ENCODE measurements at places on chromosomes 3 and 15.

GRCh38 chr3:54222316-54222715, 100.0 kb downstream of the CACNA2D3 start:
- no peak for DNase-seq

GRCh38 chr3:148642616-148643015, 55.1 kb upstream of the AGTR1 start:
- no peak for DNase-seq

- DNase-seq = no peak
Observed at GRCh38 chr15:70192490-70192889, 94.8 kb upstream of the TLE3 start.

DNA sequence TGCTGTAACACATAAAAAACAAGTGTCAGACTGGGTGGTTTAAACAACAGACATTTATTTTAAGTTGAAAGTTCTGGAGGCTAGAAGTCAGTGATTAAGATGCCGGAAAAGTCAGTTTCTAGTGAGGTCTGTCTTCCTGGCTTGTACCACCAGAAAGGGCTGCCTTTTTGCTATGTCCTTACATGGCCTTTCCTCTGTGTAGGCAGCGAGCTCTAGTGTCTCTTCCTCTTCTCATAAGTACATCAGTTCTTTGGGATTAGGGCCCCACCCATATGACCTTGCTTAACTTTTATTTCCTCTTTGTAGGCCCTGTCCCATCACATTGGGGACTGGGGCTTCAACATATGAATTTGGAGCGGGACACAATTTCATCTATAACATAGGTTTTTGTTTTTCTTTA, 128.0 kb downstream of the BBX start:
- DNase-seq = no peak

GRCh38 chr15:74907163-74907870, 666 bp upstream of the FAM219B start:
- peak; percentile 10 for DNase-seq

DNA sequence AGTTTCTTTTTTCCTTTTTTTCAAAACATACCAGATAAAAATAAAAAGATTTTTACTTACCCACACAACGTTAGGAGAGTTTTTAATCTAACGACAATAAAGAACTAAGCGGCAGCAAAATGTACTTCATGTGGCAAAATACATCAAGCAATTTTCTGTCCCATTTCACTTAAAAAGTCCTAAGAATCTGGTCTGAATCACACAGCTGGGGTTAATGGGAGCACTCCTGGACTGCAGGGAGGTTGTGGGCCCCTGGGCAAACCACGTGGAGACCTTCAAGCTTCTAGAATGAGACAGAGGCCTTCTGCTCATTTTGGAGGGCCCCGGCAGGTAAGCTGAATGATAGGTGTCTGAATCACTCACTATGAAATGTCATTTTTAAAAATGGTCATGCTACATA, 193.8 kb downstream of the RORA start:
- no peak for DNase-seq

GRCh38 chr3:48950051-48950450, 31.4 kb downstream of the ARIH2 start:
- DNase-seq = no peak

GRCh38 chr3:119795849-119796248, 13.9 kb downstream of the NR1I2 start:
- DNase-seq = no peak

DNA sequence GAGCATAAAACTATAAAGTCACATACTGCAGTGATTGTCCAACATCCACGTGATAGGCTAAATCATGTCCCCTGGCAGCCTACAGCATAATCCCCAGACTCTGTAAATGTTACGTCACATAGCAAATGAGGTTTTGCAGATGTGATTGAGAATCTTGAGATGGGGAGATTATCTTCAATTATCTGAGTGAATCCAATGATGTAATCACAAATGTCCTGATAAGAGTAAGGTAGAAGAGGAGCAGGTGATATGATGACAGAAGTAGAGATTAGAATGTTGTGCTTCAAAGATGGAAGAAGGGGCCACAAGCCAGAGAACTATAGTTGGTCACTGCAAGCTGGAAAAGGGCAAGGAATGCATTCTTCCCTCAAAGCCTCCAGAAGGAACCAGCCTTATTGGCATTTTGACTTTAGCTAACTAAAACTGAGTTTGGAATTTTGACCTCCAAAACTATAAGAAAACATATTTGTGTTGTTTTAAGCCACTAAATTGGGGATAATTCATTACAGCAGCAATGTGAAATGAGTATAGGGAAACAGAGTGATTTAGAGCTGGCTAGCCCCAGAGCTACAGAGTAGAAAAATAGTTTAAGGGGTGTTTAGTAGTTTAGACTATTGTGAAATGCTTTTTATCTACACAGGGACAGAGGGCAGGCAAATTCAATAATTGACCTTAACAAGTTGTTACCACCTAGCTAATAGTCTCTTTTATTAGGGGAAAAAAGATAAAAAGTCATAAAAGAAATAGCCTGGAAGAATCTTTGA, 15.2 kb downstream of the SLC2A2 start:
- DNase-seq = no peak
